ENCODE measurements at places on chromosomes 12 and 14.

GRCh38 chr12:22348208-22348607, 13.7 kb upstream of the ST8SIA1 start:
- no peak for DNase-seq

DNA sequence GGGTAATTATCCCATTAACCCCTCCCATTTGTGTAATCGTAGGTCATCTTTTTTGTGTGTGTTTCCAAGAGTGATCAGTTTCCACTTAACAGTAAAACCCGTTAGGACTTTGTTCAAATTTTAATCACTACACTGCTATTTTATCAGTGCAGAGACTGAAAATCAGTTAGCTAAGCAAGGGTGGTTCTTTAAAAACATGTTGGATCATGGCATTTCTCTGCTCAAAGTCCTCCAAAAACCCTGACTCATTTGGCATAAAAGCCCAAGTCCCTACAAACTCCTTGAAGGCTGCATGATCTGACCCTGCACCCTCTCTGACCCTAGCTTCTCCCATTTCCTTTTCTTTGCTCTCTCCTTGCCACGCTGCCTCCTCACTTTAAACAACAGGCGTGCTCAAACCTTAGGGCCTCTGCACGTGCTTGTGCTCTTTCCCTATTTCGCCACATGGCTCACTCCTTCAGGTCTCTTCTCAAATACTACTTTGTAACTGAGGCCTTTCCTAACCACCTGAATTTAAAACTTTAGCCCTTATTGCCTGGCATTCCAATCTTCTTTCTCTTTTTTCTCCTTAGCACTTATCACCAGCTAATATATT, 13.2 kb upstream of the OVCH1 start:
- no peak for DNase-seq

DNA sequence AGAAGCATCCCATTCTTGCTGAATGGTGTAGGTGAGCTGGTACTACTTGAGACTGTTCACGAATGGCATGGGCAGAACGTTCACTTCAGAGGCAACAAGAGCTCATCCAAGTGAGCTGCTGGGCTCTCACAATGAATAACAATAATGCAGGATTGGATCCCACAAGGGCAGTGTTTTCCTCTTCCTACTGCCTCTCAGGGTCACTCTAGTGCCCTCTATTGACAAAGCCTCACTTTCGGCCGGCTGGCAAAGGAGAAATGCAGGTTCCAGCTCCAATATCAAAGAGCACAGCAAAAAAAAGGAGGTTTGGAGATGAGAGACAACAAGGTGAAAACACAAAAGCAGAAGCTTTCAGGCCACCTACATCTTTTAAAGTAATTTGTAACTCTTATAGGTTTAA, 74.6 kb upstream of the MYF6 start:
- DNase-seq = no peak

DNA sequence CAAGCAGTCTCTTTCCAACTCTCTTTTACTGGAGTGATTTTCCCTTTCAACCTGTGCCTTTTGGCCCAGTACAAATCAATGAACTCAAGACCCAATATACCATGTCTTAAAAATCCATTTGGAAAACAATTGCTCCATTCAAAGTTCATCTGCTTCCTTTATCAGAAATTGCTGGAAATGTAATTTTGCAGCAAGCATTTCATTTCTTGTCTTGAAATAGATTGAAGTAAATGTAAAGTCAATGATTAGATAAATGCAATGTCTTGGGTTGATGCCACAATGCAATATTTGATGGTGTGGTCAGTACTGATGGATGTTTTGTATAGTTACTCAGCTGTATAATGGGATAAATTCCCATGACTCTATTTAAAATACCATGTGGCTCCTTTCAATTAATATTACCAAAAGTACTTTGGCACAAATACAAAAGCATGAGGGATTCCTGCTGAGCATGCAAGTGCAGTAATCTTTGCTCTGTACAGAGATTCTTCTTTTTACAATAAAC, 707.7 kb upstream of the NOVA1 start:
- DNase-seq = no peak

DNA sequence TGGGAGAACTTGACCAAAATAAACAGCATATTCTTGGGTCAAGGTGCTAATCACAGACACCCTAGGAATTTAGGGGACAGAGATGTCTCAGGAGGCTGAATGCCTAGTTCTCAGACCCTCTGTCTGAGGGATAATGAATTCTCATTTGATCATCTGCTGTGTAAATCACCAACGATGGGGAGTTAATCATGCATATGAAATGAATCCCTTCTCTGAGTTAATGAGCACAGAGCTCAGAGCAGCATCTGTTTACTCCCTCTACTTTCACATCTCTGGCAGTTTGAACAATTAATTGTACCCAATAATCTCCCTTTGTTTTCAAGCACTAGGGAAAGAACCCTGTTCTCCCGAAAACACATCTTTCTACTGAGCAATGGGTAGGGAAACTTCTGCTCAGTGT, 129.4 kb upstream of the SRRM4 start:
- no peak for DNase-seq

- no peak for DNase-seq
Measured at GRCh38 chr12:107983756-107984472, 145.2 kb upstream of the WSCD2 start.

- DNase-seq = no peak
Measured at GRCh38 chr12:49540229-49541139, 1.7 kb downstream of the KCNH3 start.

- no peak for DNase-seq
Measured at GRCh38 chr12:61504396-61505080, 755.7 kb upstream of the USP15 start.

DNA sequence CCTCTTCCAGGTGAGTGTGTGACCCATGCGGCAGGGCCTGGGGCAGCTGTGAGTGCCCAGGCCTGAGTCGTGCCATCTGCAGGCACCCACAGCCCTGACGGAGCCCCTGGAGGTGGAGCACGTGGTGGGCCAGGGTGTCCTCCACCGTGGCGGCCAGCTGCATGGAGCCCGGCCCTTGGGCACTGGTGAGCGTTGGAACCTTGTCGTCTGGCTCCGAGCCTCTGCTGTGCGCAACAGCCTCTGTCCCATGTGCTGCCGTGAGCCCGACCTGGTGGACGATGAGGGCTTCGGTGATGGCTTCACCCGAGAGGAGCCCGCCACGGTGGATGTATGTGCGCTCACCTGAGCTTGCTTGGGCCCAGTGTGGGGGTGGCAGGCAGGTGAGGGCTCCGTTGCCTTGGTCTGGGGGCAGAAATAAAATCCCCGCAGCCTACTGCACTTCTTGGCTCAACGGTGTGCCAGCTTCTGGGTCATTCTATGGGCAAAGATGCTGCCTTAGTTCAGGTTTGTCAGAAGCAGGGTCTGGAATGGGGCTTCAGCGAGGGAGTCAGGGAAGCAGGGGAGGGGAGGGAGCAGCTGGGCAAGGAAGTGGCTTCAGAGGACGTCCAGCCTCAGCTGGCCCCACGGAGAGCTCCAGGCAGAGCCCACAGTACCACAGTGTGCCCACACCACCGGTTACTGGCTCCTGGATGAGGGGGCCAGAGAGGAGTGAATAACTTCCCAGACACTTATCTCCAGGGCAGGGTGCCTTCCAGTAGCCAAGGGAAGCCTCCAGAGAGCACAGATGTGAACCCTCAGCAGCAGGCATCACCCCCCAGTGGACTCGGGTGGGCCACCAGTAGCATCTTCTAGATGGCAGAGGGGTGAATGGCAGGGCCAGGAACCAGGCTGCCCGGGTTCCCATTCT, 1.2 kb upstream of the ARL6IP4 start:
- no peak for DNase-seq

- DNase-seq = peak; percentile 33
Measured at GRCh38 chr14:30906752-30907658, 32.6 kb downstream of the COCH start.

- DNase-seq = no peak
Measured at GRCh38 chr12:116558280-116559161, 660 bp upstream of the MAP1LC3B2 start.

DNA sequence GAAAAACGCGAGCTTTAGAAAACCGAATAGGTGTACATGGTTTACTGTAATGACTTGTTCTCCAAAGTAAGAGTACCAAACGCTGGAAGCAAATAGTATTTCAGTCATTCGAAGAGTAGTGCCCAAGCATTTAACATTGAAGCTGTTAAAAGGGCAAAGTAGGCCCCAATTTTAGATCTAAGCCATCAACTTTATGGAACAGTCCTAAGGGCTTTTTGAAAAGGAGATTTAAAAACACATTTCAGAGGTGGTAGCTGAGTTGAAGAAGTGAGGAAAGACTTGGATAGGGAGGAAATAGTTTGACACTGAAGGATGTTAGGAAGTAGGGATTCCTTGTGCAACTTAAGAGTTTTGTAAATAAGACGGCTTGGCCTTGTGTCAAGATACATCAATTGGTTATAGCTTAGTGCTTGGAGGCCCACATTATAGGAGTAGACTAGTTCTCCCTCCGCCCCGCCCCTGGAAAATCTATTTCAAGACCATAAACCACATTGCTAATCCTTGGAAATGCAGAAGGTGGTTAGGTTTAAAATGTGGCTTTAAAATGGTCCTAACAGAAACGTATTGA, 783 bp upstream of the TUBA1B start:
- DNase-seq = peak; percentile 49

- no peak for DNase-seq
Measured at GRCh38 chr12:74963867-74964331, 245.7 kb downstream of the KCNC2 start.

GRCh38 chr14:32366256-32366879, 37.3 kb downstream of the AKAP6 start:
- peak; percentile 80 for DNase-seq

GRCh38 chr12:58028294-58028693, 86.9 kb downstream of the ATP23 start:
- peak; percentile 17 for DNase-seq

- peak; percentile 1 for DNase-seq
Measured at GRCh38 chr14:41749429-41749828, 142.8 kb downstream of the LRFN5 start.

DNA sequence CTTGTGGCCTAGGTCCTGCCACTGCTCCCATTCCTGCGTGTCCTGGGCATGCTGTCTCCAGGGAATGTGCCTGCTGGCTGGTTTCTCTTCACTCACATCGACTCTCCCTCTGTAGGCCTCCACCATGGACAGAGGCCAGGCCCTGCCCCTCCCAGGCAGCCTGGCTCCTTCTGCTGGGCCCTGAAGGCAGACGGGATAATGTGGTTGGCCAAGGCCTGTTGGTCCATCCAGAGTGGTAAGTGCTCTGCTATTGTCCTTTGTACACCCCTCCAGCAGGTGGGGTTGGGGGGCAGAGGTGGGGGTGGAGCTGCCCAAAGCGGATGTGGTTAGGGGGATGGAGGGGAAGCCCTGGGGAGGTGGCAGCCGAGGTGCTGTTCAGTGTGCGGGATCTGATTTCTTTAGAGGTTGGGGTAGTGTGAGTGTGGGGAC, 9.5 kb upstream of the NR4A1 start:
- DNase-seq = peak; percentile 80

GRCh38 chr14:95011445-95012006, 145.8 kb downstream of the DICER1 start:
- peak; percentile 50 for DNase-seq

DNA sequence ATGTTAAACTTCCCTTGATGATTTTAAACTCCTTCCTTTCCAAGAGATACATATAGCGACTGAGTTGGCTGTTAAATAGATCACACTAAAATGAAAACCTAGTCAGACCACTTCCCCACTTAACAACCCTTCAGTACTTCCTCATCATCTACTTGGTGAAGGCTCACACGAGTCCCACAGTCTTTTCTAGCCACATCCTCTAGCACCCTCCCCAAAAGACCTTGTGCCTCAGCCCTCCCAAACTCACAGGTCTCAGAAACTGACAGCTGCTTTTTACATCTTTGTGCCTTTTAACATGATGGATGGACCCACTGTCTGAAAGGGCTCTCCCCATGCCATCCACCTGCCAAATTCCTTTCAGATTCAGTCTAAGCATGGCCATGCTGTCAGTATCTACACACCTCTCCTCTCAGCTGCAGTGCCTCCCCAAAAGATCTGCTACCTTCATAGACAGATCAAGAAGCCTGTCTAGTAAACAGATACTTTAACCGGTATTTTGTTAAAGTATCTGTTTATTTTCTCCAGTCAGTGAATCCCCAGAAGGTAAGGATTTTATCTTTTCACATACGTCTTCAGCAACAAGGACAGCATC, 65.1 kb upstream of the GPHB5 start:
- DNase-seq = no peak

DNA sequence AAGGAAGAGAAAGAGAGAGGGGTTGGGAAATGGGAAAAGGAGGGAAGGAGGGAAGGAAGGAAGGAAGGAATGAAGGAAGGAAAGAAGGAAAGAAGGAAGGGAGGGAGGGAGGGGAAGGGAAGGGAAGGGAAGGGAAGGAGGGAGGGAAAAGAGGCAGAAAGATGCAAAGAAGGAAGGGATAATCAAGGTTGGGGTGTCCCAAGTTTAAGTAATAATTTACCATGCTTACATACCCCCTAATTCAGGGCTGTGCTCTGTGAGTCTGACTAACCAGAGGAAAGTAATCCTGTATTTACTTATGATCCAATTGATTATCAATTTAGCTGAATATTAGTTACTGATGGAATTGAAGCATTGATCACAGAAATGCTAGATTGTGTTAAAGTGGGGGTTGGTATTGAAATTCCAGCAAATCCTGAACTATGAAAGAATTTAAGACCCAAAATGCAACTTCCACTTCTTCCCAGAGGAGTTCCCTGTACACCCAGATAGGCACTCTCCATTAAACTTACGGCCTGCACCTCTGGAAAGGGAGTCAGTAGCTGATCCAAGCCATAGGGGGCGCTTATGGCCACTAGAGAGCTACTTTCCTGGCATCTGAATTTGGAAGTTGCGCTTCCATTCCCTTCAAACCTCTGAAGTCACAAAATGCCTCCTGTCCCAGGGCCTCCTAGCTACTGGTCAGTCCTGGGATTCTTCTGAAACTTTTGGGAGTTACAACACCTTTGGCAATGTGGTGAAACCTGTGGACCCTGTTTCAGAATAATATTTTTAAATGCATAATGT, 162.7 kb upstream of the PWP1 start:
- DNase-seq = no peak

DNA sequence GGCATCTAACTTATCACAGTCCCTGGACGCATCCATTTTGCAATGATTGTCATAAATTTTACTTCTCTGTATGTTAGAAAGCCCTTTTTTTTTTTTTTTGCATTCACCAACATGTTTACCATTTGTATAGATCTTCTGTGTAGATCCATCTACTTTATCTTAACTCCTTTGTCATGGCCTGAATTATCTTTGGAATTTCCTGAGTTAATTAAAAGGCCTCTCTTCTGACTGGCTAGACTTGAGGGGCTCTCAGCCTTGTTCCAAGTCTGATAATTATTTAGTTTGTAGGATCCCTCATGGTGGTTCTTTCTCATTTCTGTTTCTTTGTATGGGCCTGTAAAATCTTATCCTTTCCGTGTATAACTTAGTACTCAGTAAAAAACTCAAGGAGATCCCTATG, 387.0 kb downstream of the C12orf50 start:
- no peak for DNase-seq

GRCh38 chr12:27243804-27244688, at the start of gene STK38L:
TSS of gene STK38L (plus strand) at chr12:27244286. CDS start at chr12:27297721, 53,435 bp downstream.
- peak; percentile 99 for DNase-seq

- no peak for DNase-seq
Measured at GRCh38 chr14:89452281-89452680, 35.2 kb upstream of the FOXN3 start.

- DNase-seq = no peak
Measured at GRCh38 chr12:53825246-53826081, 73.7 kb upstream of the CISTR start.

GRCh38 chr12:22532317-22532716, 12.0 kb downstream of the C2CD5 start:
- DNase-seq = no peak
